NCI-H2081 treated with DMSO at 0.1 percent for 48 hours (cell line): ENCODE measurements at places on chromosomes 12 and 14.

- no peak for DNase-seq
Observed at GRCh38 chr12:50425589-50426258, 25.0 kb downstream of the LARP4 start.

GRCh38 chr14:95557832-95558231 is 23.0 kb downstream of the GLRX5 start:
- no peak for DNase-seq

DNA sequence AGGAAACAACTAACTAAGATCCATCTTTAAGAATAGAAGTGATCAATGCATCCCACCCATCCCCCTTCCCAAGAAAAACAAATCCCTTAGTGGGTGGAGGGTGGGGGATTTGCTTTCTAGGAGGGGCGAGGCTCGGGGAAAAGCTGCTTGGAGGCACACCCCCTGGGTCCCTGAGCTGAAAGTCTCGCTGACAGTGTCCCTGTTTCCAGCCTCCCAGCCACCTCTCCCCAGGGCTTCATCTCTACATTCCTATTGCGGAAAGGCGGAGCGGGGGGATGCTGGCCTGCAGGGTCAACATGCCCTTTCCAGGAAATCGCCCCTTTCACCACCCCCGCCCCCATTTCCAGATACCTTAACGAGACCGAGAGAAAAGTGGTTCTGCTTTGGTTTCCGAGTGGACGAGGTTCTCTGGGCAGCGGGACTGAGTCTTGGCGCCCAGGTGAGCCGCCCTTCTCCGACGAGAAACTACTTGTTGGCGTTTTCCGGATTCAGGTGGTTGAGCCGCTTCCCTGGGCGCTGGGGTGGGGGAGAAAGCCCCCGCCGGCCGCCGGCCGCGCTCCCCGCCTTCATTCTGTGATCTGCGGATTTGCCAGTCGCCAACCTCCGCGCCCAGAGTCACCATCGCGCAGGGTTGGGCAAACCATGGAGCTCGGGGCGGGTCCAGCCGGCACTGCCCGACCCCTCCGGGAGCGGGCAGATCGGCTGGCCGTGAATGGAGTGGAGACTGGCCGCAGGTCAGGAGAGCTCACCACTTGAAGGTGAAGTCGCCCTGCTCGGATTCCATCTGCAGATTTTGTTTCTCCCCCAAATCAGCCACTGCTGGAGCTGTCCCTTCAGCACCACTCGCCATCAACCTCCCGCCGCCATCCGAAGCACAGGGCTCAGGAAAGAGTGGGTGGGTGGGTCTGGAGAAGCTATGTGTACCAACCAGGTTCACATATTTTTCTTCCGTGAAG is 505 bp downstream of the KCNC2 start:
- no peak for DNase-seq

- no peak for DNase-seq
Observed at GRCh38 chr14:50116966-50117365, 594 bp upstream of the VCPKMT start.

- no peak for DNase-seq
Observed at GRCh38 chr14:36315159-36315853, 5.1 kb downstream of the MBIP start.

GRCh38 chr12:91785655-91786498 is 359.8 kb downstream of the BTG1 start:
- DNase-seq = no peak

DNA sequence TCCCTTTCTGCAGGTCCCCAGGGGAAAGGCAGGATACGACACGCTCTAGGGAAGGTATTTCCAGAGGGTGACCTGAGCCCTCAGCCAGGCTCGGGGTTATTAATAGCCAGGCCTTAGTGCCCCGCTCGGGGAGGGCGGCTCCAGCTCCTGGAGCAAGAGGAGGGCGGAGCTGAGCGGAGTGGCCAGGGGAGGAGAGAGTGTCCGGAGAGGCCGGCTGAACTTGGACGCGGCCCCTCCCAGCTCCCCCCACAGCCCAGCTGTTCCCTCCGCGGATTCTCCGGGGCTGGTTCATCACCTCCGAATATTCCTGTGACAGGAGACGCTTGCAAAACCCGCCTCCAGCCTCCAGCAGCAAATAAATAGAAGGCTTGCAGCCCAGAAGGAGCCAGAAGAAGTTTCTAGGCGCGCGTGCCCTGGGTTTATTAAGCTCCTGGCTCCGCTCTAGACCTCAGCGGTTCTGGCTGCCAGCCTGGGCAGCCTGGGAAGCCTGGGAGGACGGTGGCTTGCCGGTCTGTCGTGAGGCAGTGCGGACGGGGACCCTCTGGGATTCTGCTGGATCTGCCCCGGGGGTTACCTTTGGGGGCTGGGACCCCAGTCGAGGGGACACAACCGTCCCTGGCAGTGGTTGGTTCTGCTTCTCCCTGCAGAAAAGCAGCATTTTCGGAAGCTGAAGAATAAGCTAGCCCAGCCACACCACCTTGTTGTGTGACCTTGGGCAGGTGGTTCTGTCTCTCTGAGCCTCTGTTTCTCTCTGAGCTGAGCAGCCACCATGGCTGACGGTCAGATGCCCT is at the start of gene HSPB8:
TSS of gene HSPB8 (plus strand) at position 388 of the 791 bp plus-strand sequence. CDS start at position 770, 382 bp downstream.
- DNase-seq = no peak

GRCh38 chr12:109714141-109714912 is 702 bp downstream of the FAM222A start:
- no peak for DNase-seq

- DNase-seq = no peak
Observed at GRCh38 chr12:127881371-127882140, 385.4 kb upstream of the TMEM132C start.

GRCh38 chr14:73739899-73740617 is 25.9 kb upstream of the PNMA1 start:
- no peak for DNase-seq

- no peak for DNase-seq
Observed at GRCh38 chr12:46390881-46391280, 18.3 kb upstream of the SLC38A2 start.

- no peak for DNase-seq
Observed at GRCh38 chr14:91129261-91129660, 15.4 kb downstream of the DGLUCY start.

DNA sequence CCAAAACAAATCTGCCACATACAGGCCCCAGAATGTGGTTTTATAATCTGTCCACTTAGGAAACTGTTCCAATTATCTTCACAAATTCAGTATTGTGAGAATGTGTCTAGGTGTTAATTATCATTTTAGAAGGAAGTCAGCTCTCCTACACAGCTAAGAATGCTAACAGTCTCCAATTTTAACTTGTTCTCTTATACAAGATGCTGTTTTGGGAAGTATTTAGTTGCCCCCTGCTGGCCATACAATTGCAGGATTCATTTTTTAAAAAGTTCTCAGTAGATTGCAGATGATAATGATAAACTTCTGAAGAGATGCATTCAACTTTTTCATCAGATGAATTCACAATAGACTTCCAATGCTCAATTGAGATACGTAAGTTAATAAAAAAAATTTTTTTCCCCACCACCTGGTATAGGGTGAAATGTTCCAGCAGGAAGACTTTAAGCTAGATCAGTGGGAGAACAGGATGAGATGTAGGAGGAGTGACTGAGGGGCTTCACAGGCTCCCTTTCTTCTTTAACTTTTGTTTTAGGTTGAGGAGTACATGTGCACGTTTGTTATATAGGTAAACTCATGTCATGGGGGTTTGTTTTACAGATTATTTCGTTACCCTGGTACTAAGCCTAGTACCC is 27.3 kb upstream of the OSBPL8 start:
- DNase-seq = no peak

- DNase-seq = no peak
Observed at GRCh38 chr12:120079411-120080400, 36.8 kb downstream of the RAB35 start.

GRCh38 chr12:98635657-98636323 is 8.8 kb downstream of the IKBIP start:
- no peak for DNase-seq

GRCh38 chr12:5456906-5457305 is 25.0 kb downstream of the NTF3 start:
- DNase-seq = no peak

- DNase-seq = no peak
Observed at GRCh38 chr12:8014836-8015235, 17.7 kb upstream of the FOXJ2 start.

- DNase-seq = no peak
Observed at GRCh38 chr14:73762375-73762822, 48.2 kb upstream of the PNMA1 start.

DNA sequence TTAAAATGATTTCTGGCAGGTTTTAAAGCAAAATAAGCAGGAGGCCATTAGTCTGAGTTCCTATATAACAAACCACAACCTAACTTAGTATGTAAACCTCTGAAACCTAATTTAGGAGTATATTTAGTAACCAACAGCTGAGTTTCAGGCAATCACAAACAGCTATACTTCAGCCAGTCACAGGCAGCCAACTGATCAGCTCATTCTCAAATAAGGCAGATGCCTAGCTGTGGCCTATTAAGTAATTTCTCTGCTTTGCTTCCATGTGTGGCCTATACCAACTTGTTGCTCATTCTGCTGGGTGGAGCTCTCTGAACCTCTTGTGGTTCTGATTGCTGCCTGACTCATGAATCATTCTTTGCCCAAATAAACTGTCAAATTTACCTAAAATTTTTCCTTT is 408.9 kb upstream of the FBXO33 start:
- no peak for DNase-seq

GRCh38 chr12:17060260-17060659 is 454.3 kb upstream of the LMO3 start:
- no peak for DNase-seq
